ENCODE measurements at places on chromosomes 1 and 21.

DNA sequence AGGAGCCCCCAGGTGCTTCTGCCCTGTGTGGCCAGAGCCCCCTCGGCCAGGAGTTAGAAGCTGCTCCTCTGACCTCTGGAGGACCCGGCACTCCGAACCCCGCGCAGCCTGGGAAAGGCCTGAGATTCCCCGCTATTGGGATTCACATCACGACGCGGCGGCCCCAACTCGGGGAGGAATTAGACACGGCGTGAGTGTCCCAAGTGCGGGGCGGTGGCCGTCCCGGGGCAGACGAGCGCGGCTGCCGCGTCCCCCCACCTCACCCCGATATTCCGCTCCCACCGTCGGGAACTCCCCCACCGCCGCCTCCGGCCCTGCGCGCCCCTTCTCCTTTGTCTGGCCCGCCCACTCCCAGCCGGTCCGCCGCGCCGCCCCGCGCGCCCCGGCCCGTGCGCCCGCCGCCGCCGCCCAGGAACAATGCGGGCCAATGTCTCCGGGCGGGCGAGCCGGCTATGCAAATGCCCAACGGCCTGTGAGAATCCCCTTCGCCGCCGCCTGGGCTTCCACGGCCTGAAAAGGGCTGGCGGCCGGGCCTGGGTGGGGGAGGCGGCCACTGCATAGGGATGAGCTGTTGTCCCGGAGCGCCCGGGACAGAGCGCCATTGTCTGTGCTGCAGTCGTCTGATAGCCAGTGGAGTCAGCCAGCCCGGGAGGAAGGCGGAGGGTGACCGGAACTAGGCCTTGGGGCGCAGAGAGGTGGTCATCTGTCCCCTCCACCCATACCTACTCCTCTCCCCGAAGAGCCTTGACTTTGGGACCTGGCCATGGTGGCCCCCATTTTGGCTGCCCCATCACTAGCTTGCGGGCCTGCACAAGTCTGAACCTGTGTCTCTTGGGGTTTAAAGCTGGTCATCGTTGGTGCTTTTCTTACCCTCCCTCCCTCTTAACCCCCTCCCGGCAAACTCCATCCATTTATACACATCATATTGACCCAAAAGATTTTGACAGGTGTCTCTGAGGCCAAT lies 19.4 kb downstream of the RHBG start:
- H3K4me3 ChIP-seq: peak overlapping the region; percentile 8
- no peaks in the 10 kb centered on the region for H3K4me1 ChIP-seq
- H3K27me3 ChIP-seq: peaks cover 55% of the 10 kb centered on the region
- peak; percentile 7 for DNase-seq
- H3K36me3 ChIP-seq: no peaks in the 10 kb centered on the region

DNA sequence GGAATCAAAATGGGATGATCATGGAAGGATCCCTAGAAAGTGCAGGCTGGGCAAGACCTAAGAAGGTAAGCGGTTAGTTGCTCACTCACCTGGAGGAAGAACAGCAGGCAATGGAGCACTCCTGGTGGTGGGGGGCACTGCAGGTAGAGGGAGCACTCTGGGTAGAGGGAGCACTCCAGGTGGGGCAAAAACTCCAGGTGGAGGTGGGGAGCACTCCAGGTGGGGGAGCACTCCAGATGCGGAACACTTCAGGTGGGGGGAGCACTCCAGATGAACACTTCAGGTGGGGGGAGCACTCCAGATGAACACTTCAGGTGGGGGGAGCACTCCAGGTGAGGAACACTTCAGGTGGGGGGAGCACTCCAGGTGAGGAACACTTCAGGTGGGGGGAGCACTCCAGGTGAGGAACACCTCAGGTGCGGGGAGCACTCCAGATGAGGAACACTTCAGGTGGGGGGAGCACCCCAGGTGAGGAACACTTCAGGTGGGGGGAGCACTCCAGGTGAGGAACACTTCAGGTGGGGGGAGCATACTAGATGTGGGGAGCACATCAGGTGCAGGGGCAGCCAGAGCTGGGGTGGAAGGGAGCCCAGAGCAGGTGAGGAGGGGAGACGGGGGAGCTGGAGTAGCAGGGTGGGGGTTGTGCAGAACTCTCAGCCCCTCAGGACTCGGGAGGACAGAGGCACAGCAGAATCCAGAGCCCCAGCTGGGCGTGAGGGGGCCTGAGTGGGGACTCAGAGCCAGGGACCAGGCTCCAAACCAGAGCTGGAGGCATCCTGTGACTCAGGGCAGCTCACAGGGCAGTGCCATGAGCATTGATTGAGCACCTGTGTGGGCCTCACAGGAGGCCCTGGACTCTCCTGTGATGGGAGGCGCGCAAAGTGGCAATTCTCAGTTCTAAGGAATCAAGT lies 37.7 kb upstream of the COL6A1 start:
- no peaks in the 10 kb centered on the region for H3K36me3 ChIP-seq
- H3K4me3 ChIP-seq: no peak overlapping the region
- H3K4me1 ChIP-seq: no peaks in the 10 kb centered on the region
- no peak overlapping the region for H3K27ac ChIP-seq
- no peak for DNase-seq
- no peaks in the 10 kb centered on the region for H3K27me3 ChIP-seq

GRCh38 chr1:175408986-175409385 lies 216.4 kb upstream of the KIAA0040 start:
- no peak for DNase-seq
- peaks cover 6% of the 10 kb centered on the region for H3K27me3 ChIP-seq
- H3K4me1 ChIP-seq: peaks cover 6% of the 10 kb centered on the region
- no peaks in the 10 kb centered on the region for H3K36me3 ChIP-seq

GRCh38 chr1:77536813-77537212 lies 145.6 kb downstream of the ZZZ3 start:
- H3K4me1 ChIP-seq: peaks cover 4% of the 10 kb centered on the region
- peak; percentile 85 for DNase-seq
- no peaks in the 10 kb centered on the region for H3K36me3 ChIP-seq
- no peak overlapping the region for H3K4me3 ChIP-seq
- no peaks in the 10 kb centered on the region for H3K27me3 ChIP-seq
- no peak overlapping the region for H3K27ac ChIP-seq

DNA sequence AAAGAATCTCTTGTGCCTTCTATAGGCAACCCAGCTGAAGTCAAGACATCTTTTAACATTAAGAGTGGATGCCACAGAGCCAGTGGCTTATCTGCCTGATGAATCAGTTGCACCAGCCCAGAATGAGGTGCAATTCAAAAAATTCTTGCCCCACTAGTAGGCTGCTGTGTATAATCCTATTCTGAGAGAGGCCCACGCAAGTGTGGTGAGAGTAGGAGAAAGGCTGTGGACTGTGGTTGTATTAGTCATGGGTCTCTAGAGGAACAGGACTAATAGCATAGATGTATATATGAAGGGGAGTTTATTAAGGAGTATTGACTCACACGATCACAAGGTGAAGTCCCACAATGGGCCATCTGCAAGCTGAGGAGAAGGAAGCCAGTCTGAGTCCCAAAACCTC lies 216.4 kb downstream of the LTN1 start:
- no peak overlapping the region for H3K4me3 ChIP-seq
- no peaks in the 10 kb centered on the region for H3K36me3 ChIP-seq
- no peaks in the 10 kb centered on the region for H3K27me3 ChIP-seq
- H3K27ac ChIP-seq: no peak overlapping the region
- H3K4me1 ChIP-seq: peaks cover 33% of the 10 kb centered on the region

GRCh38 chr1:237211031-237211430 lies 169.0 kb downstream of the RYR2 start:
- peaks cover 9% of the 10 kb centered on the region for H3K4me1 ChIP-seq
- H3K4me3 ChIP-seq: no peak overlapping the region
- peak overlapping the region; percentile 15 for H3K27ac ChIP-seq

DNA sequence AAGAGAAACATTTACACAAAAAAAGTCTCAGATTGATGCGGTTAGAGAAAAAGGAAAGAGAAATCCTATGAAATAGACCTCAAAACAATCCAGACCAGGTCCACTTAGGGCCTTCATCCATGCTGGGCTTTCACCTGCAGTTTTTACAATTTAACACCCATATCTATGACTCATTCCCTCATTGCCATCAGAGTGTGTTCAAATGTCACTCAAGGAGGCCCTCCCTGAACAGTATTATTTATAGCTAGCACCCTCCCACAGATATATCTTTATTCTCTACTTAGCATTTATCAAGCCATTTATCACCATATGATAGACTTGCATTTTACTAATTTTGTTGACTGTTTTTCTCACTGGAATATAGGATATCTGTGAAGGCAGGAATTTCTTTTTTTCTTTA lies 824 bp upstream of the KRTAP21-3 start:
- no peak for DNase-seq
- H3K36me3 ChIP-seq: no peaks in the 10 kb centered on the region
- no peak overlapping the region for H3K27ac ChIP-seq
- no peaks in the 10 kb centered on the region for H3K27me3 ChIP-seq

DNA sequence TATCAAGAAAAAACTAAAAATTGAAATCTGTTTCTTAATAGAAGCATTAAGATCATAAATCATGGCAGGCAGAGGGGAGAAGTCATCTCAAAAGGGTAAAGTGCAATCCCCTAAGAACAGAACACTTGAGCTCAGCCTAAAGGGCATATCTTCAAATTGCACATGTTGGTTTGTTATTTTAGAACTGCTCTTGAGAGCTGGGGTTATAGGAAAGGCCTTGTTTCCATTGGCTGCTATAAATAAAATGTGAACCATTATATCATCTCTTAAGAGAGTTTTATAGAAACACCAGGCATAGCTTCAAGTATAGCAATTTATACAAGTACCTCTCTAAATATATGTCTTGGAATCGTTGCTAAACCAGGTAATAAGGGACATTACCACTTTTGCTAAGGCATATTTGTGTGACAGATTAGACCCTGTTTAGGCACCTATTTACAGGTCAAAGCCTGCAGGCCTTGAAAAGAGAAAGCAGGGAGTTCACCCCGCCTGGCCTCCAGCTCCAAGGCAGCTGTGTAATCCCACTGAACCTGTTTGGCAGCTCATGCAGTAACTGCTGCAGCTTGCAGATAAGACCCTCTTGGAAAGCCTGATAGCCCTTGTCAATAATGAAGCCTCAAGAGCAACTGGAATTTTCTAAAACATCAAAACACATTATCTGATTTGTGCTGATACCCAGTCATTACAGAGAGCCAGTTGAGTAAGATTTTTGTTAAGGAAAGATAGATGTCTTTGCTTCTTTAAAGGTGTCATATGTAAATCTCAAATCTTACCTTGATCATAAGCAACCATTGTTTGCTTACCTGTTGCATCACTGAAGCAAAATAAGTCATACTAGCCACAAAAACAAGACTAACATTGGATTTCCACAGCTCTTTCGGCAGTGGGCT lies 24.2 kb upstream of the SYDE2 start:
- no peaks in the 10 kb centered on the region for H3K36me3 ChIP-seq
- no peaks in the 10 kb centered on the region for H3K27me3 ChIP-seq
- H3K4me1 ChIP-seq: peaks cover 65% of the 10 kb centered on the region
- peak; percentile 81 for DNase-seq

DNA sequence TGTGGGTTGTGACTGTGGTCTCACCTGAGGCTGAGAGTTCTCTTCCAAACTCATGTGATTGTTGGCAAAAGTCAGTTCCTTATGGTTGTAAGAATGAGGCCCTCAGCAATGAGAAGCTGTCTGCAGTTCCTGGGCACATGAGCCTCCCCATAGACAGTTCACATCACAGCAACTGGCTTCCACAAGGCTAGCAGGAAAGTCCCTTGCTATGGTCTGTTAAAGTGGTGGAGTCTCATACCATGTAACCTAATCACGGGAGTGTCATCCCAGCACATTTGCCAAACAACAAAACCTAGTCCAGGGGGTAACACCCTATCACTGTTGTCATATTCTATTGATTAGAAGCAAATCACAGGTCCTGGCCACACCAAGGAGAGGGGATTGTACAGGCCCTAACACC lies 163.8 kb downstream of the BACH1 start:
- no peaks in the 10 kb centered on the region for H3K36me3 ChIP-seq
- H3K4me1 ChIP-seq: no peaks in the 10 kb centered on the region
- DNase-seq: no peak
- H3K4me3 ChIP-seq: no peak overlapping the region

DNA sequence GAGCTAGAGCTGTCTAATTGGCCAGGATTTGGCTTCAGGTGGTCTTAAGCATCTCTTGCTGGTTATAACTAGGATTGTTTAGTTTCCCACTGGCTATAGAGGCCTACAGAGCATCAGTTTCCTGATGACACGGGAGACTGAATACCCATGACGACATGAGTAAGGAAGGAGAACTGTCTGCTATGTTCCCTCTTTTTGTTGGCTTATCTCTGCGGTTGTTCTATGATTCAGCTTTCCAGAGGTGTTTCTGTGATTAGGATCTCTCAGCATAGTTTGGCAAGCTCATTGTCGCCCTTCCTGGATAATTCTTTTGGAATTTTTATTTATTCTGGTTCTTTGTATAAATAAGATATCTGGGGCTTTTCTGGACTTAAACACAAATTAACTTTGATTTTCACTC lies 163.4 kb downstream of the OLFM3 start:
- H3K4me1 ChIP-seq: no peaks in the 10 kb centered on the region
- no peak overlapping the region for H3K27ac ChIP-seq
- H3K4me3 ChIP-seq: no peak overlapping the region
- H3K36me3 ChIP-seq: no peaks in the 10 kb centered on the region

DNA sequence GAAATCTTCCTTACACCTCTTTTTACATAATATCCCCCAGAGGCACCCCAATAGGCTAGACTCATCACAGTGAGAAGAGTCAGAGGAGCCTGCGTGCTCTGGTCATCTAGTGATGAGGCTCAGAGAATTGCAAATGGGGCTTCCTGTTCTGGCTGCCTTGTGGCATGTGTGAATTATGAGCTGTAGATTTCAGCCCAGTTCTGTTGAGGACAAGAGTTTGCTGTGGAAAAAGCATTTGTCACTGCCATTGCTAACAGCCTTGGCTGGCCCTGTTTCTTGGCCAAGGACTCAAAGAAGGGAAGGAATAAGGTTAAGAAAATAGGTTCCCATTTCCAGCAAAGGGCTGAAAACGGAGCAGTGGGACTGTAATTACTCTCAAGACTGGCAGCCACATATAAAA lies 30.7 kb downstream of the MRAP start:
- H3K4me3 ChIP-seq: no peak overlapping the region
- H3K27ac ChIP-seq: peak overlapping the region; percentile 7
- no peaks in the 10 kb centered on the region for H3K27me3 ChIP-seq
- no peaks in the 10 kb centered on the region for H3K4me1 ChIP-seq
- peaks cover 20% of the 10 kb centered on the region for H3K36me3 ChIP-seq

DNA sequence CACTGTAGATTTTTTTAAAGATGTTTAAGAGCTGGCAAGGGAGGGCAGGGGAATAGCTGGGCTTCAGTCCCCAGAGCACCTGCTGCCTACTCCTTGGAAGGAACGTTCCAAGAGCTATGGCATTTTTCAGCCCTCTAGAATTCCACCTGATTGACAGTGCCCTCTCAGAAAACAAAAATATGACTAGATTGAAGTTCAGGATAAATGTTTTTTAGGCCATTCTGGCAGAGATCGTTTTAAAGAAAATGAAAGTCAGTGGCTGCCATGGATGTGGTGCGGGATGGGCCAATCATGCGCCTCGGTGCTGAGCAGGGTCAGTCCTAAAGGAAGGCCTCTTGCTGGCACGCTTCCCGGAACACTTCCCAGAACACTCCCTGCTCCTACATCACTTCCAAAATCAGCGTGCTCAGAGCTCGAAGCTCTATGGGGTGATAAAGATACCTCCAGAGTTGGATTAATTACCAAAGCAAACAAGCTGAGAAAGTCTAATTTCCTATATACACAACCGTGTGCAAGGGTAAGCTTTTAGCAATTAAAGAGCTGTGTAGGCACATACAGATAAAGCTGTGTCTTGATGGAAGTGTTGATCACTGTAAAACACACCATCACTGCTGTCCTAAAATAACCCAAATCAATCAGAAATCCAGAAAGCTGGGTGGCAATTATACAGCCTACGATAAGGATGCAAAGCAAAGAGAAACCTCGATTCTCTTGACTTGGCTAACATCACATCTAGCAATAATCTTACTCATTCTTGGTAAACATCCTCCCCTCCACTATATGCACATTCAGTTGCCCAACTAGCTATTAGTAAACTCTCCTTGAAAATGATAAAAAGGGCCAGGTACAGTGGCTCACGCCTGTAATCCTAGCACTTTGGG lies 34.6 kb downstream of the TGFBR3 start:
- H3K27ac ChIP-seq: peak overlapping the region; percentile 15
- H3K36me3 ChIP-seq: no peaks in the 10 kb centered on the region
- peaks cover 9% of the 10 kb centered on the region for H3K4me1 ChIP-seq

All from cardiac muscle cell (in vitro differentiated cells and primary cell).